Endothelial cell (in vitro differentiated cells): ENCODE measurements at places on chromosomes 5 and 9. TPM values are rescaled to one million over a fixed set of nuclear protein-coding genes. Genes with fewer than 3 reads are reported as not detected.

- no peak for DNase-seq
Observed at GRCh38 chr5:159444441-159445082, 114.3 kb upstream of the IL12B start.

GRCh38 chr5:82151662-82152061, 126.5 kb downstream of the RPS23 start:
- no peak for DNase-seq

GRCh38 chr9:132631280-132631679, 38.5 kb downstream of the DDX31 start:
- no peak for DNase-seq

- DNase-seq: no peak
Observed at GRCh38 chr9:131845305-131846298, 105.7 kb upstream of the RAPGEF1 start.

GRCh38 chr5:170495825-170496661, 7.8 kb upstream of the KCNIP1 start:
- DNase-seq: no peak

GRCh38 chr9:77022783-77023440, 3.5 kb downstream of the FOXB2 start:
- DNase-seq: peak; percentile 58

DNA sequence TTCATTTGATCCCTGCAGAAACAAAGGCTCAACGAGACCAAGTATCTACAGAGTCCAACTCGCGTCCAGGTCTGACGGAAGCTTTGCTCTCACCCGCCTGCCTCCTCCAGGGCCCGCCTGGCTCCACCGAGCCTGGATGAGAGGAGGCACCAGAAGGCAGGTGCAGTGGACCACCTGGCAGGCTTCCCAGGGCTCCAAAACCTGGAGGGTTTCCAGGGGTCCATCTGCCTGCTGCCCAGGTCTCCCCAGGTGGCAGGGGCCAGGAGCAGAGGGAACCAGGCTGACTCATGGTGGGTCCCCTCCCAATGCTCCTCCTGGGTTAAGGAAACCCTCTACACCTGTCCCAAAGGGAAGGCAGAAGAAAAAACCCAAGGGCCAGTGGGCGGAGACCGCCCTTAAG, 59.5 kb downstream of the VAV2 start:
- no peak for DNase-seq

DNA sequence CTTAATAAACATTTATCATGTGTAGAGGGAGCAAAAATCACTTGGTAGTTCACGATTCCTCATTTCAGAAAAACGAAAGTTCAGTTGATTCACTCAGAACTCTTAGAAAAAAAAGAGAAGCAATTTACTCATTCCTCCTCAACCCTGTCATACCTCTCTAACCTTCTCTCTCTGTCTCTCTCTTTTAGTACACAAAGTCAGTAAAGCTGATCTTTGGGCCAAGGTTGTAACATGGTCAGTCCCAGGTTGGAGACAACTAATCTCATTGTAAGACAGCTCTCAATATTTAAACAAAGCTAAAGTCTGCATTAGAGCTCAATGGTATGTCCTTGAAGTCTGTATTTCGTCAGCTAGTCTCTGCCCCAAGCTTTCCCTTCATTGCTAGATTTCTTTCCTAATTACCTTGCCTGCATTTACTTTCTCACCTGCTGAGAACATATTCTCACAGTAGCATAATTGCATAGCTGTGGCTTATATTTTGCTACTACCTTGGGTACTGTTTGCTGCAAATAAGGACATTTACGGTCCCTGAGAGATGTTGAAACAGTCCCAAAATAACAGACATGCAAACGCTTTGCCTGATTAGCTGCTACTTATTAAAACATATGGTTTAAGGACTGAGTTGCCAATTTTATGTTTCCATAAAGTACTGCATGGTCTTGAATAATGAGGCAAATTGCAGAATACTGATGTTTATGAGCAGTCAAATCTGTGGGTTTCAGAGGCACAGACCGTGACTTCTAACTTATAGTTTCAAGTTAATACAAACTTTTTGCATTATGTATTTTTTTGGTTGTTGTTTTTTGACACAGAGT, 138.3 kb downstream of the GPBP1 start:
- DNase-seq: no peak

- no peak for DNase-seq
Observed at GRCh38 chr9:135615666-135616618, 23.4 kb downstream of the GLT6D1 start.

DNA sequence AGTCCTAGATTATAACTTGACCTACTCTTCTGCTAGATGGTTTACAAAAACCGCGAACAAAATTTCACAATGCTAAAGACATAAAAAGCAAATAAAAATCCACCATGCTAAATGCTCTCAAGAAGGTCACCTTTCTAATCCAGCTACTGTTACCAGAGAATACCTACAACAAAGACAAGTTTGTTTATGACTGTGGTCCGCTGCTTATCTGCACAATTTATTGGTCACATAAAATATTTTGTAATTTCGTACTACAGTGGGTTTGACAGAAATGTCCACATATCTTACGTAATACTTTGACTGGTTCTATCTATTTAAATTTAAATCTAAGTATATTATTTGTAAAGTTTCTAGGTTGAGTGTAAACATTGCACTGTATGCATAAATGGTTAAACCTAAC, 257.6 kb upstream of the ZNF608 start:
- DNase-seq: no peak

- DNase-seq: no peak
Observed at GRCh38 chr9:123485216-123485615, 129.2 kb downstream of the CRB2 start.

- no peak for DNase-seq
Observed at GRCh38 chr9:134348404-134349155, 22.3 kb downstream of the RXRA start.

GRCh38 chr5:127958421-127959011, 125.0 kb upstream of the SLC12A2 start:
- DNase-seq: no peak

Gene IL4
- total RNA-seq: not detected

Gene C9orf85
- total RNA-seq: 12.2 TPM

Gene FAM81B
- total RNA-seq: 1.2 TPM

Gene GNAQ
- 94.6 TPM for total RNA-seq

Gene SLIT3
- 3.2 TPM for total RNA-seq

Gene FOXD4L6
- not detected for total RNA-seq
